Liver (tissue), 10 donors: ENCODE measurements at places on chromosomes 12 and 14. TPM values are rescaled to one million over a fixed set of nuclear protein-coding genes. Genes with fewer than 3 reads are reported as not detected.

DNA sequence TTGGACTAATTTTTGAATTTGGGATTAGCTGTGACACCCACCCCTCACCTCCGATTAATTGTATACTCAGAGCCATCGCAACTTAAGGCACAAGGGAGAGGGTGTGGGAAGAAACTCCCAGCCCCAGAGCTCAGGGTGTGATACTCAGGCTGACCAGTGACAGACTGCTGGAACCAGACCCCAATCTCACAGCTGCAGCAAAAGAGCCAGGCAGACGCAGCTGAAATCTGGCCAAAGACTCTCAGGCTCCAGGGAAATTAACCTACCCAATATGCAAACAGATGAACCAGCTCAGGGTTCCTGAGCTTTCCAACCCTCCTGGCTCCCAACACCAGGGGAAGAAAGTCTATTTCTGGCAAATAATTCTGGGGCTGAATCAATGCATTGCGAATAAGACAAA lies 30.5 kb downstream of the ANAPC7 start:
- DNase-seq: no peak

DNA sequence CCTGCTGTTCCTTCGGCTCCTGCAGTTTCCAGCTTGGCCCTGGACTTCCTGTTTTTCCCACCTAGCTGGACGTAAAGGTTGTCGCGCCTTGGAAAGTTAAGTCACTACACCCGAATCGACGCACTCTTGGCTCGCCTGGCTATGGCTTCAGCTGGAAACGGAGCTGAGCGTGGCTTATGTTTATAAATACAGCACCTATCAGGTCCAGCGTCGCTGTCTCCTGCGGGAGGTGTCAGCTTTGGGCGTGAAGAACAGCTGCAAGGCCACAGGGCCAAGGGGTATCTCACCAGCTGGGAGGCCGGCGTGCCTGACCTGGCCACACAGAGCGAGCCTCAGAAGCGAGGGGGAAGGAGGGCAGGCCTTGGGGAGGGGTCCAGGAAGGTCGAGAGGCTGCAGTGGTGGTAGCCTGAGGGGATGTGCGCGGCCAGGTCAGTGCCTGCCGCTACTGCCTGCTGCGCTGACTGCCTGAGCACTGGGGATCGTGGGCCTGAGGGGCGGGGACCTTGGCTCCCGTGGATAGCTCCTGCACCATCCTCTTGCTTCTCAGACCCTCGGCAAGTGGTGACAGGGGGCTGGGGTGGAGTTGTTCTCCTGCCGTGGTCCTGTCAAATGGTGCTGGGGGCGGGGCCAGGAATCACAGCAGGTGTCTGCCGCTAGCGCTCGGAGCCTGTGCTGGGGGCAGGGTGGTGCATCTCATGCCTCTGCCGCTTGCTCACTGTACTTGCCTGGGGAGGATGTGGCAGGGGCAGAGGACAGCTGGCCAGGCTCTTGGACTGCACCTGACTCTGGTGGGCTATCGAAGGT lies 12.5 kb downstream of the PACS2 start:
- DNase-seq: no peak

The RFLNA gene
- total RNA-seq: 0.05 TPM

DNA sequence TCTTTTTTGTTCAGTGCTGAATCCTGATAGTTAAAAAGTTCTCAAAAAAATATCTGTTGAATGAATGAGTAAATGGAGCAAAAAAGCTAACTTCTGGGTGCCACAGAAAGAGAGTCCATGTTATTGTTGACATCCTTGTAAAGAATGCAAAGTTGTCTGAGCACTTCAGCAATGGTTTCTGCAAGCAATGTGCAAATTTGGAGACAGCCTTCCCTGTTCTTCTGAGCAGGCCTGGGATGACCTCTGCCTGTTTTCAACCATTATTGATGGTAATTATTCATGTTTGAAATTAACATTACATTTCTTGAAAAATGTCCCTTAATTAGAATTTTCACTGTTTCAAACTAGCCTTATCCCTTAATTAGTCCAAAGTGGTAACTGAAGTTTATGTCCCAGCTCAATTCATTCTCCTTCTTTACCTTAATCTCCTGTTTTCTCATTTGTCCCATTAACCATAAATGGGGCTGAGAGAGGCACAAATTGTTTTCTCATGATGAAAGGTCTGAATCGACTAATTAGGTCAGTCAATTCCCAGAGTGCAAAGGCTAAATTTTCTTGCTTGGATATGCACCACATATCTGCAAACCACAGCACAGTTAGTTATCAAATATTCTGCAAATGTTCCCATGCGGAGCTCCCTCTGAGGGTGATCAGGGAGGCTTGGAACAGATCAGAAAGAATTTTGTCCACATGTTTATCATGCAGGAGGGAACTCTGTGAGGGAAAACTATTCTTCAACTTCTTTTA lies 139.4 kb upstream of the KRR1 start:
- no peak for DNase-seq

DNA sequence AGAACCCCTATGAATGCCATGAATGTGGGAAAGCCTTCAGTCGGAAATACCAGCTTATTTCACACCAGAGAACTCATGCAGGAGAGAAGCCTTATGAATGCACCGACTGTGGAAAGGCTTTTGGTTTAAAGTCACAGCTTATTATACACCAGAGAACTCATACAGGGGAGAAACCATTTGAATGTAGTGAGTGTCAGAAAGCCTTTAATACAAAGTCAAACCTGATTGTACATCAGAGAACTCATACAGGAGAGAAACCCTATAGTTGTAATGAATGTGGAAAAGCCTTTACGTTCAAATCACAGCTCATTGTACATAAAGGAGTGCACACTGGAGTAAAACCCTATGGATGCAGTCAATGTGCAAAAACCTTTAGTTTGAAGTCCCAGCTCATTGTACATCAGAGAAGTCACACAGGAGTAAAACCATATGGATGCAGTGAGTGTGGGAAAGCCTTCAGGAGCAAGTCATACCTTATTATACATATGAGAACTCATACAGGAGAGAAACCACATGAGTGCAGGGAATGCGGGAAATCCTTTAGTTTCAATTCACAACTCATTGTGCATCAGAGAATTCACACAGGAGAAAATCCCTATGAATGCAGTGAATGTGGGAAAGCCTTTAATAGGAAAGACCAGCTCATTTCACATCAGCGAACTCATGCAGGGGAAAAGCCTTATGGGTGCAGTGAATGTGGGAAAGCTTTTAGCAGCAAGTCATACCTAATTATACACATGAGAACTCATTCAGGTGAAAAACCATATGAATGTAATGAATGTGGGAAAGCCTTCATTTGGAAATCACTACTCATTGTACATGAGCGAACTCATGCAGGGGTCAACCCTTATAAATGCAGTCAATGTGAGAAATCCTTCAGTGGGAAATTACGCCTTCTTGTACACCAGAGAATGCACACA lies 22.3 kb downstream of the ZNF268 start:
- DNase-seq: no peak

- no peak for DNase-seq
Measured at GRCh38 chr14:93343797-93344196, 3.2 kb upstream of the COX8C start.

DNA sequence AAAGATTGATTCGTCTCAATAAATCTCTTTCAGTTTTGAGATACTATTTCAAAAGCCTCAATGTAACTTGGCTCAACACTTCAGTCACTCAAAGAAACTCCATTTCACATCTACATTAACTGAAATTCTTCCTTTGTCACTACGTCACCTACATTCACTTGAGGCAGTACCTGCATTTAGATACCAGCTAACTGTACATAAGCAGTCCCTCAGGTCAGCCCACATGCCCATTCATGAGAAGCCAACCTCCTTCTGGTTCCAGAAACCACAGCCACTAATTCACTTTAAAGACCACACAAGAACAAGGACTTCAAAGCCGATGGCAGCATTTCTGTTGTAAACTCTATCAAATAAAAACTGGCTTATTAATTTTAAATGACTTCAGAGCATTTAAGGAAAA lies 43.0 kb downstream of the SETD3 start:
- DNase-seq: no peak

The DEGS2 gene
- 0.17 TPM for total RNA-seq
